Dermis blood vessel endothelial cell (primary cell): ENCODE measurements at places on chromosomes 12 and 14. TPM values are rescaled to one million over a fixed set of nuclear protein-coding genes. Genes with fewer than 3 reads are reported as not detected.

The CARMIL3 gene
- total RNA-seq, result 0.05 TPM in 1 of 2 replicates, not detected in the other

The SMIM41 gene
- not detected in 2 replicates for total RNA-seq

The GLT8D2 gene
- 3.4 and 4.1 TPM in 2 replicates for total RNA-seq

The SYNE3 gene
- 15.5 and 33.6 TPM in 2 replicates for total RNA-seq

The TIMELESS gene
- 8.8 and 24.7 TPM in 2 replicates for total RNA-seq

The TEAD4 gene
- total RNA-seq, result 24.7 and 36.2 TPM in 2 replicates

The WDR89 gene
- total RNA-seq, result 19.0 and 20.9 TPM in 2 replicates

The TMEM179 gene
- total RNA-seq, result not detected in 2 replicates

The FLVCR2 gene
- total RNA-seq, result 10.6 and 15.8 TPM in 2 replicates

The TAS2R30 gene
- total RNA-seq, result 3.9 and 6.8 TPM in 2 replicates

The SLC35F4 gene
- total RNA-seq, result not detected in 2 replicates

The OASL gene
- total RNA-seq, result 0.34 and 0.74 TPM in 2 replicates

The GALNT6 gene
- total RNA-seq, result 19.9 and 38.8 TPM in 2 replicates

The FAM186B gene
- total RNA-seq, result 0.19 and 0.34 TPM in 2 replicates

The WNT5B gene
- total RNA-seq, result 0.28 and 1.5 TPM in 2 replicates

The ANKS1B gene
- not detected in 2 replicates for total RNA-seq

The MIP gene
- not detected in 2 replicates for total RNA-seq
